Stimulated activated CD4-positive, alpha-beta T cell treated with anti-CD3 and anti-CD28 coated beads, Interleukin-15, amount 100 ng/mL, for 48 hours (primary cell): ENCODE measurements at places on chromosomes 6 and 20.

- DNase-seq = no peak
Observed at GRCh38 chr6:161215876-161216615, 57.8 kb downstream of the AGPAT4 start.

DNA sequence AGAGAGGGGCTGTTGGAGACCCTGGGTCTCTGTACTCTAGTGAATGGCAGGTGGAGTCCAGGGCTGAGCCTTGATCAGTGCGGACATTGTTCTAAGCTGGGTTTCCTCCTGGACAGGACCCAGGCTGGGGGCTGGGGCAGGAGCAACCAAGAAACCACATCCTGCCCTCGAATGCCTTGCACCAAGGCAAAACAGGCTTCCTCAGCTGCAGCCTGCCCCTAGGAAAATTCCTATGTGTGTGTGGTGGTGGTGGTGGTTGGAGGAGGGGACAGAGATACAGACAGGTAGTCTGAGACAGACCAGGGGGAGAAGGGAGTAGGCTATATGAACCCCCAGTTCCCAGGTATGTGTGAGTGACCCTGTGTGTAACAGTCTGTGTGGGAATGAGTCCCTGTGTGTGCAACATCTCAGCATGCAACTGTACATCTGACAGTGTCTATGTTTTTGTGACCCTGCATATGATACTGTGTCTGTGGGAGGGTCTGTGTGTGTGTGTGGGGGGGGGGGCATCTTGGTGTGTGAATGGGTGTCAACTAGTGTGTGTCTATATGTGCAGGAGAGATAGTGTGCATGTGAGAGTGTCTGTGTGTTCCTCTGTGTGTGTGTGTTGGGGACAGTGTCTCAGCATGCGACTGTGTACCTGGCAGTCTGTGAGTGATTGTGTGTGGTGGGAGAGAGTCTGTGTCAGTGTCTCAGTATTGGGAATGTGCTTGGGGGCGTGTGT lies 3.0 kb downstream of the GLP1R start:
- DNase-seq = no peak

DNA sequence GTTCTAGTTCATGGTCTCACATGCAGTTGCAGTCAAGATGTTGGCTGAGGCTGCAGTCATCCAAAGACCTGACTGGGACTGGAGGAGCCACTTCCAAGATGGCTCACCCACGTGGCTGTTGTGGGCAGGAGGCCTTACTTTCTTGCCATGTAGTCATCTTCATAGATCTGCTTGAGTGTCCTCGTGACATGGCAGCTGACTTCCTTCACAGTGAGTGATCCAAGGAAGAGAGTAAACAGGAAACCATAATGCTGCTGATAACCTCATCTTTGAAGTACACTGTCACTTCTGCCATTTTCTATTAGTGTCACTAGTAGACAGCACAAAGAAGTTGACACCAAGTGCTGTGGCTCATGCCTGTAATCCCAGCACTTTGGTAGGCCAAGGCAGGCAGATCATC lies 40.1 kb upstream of the AKIRIN2 start:
- peak; percentile 55 for DNase-seq

GRCh38 chr6:38632490-38632889 lies 7.2 kb downstream of the BTBD9 start:
- DNase-seq = no peak

DNA sequence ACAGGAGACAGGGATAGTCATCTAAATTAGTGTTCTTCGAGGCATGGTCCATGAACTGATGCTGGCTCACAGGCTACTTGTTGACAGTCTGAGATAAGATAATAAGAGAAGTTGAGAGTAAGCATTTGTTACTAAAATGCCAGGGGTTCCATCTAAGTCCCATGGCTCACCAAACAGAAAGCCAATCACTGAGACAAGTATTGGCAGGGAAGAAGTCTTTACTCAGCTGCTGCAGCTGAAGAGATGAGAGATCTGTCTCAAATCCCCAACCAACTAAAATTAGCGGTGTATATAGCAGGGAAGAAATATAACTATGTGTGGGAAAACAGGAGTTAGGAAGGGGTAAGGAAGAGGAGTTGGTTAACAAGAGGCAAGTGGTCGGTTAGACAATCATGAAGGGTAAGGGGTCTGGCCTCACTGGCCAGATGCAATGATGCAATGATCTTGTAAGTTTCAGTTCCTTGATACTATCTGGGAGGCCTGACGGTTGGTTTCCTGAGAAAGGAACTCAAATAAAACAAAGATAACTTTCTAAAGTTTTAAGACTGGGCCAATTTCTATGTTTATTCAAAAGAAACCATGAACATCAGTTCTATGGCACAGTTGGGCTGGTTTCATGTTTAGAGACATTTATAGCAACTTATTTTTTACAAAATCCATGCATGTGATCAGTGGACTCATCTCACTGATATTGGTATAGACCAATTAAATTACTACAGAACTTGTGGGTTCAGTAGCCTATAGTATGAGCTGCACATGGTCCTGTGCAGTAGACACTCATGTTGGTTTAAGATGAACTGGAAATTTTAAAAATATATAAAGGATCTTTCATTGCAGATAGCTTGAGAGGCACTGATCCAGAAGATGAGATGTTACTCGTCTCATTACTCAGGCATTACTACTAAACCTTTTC lies 9.9 kb upstream of the HEBP2 start:
- DNase-seq = no peak

- no peak for DNase-seq
Observed at GRCh38 chr6:115310156-115310555, 750.5 kb downstream of the FRK start.

DNA sequence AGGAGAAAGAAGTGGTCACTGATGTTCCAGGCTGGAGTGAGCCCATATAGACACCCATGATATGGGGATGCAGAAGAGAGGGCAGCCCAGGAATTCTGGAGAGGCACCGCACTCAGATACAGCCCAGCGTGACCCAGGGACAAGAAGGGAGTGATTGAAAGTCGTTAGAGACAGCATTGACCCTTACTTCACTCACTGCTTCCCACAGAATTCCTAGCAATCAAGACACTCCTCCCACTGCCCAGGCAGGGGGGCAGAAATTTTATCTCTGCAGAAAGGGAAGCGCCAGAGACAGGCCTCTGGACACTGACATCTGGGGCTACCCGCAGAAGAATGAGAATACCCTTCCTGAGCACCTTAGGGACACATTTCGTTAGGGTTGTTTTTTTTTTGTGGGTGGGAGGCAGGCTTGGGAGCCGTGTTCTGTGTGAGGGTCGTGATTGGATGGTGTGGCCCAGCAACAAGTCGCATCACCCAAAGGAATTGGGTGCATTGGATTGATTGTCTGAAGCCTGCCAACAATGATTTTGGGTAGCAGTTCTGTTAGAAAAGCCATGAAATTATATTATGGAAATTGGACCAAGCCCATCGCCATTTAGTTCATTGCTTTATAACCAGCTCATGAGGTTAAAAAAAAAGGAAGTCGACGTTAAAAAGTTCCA lies 45.9 kb upstream of the MAP3K4 start:
- DNase-seq = no peak

DNA sequence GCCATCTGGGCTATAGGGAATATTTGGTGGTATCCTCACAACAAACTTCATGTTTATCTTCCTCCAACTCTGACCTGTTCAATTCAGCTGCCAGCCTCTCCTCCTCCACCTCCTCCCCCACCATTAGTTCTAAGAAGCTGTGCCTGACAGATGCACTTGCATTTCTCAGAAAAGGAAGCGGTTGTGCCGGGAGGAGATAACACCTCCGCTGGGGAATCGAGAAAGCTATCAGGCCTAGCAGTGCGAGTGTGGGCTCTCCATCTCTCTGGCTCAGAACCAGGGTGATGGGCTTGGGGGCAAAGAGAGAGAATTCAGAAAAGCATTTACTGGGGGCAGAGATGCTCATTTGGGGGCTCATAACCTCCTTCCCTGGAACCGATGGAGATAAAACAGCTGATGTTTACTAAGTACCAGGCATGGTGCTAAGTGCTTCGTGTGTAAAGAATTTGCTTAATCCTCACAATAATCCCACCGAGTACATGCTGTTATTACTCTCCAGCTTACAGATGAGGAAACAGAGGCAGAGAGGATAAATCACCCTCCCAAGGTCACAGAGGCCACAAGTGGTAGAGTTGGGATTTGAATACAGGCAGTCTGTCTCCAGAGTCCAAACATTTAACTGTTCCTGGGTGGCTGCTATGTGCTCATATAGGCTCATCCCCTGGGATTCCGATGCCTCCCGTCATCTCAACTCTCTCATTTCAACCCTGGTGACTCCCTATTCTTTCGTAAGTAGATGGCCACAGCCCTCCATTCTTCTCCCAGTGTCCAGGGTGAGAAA lies 38.3 kb downstream of the COX4I2 start:
- DNase-seq = peak; percentile 49

DNA sequence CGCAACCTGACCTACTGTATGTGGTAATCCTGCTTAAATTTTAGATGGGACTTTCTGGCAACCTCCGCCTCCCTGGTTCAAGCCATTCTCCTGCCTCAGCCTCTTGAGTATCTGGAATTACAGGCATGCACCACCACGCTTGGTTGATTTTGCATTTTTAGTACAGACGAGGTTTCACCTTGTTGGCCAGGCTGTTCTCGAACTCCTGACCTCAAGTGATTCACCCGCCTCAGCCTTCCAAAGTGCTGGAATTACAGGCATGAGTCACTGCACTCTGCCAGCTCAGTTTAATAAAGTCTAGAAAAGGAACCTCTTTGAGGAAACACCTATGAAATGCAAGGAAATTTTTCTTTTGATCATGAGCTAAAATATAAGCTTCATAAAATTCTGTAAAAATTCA lies 9.0 kb upstream of the PLCB4 start:
- no peak for DNase-seq

DNA sequence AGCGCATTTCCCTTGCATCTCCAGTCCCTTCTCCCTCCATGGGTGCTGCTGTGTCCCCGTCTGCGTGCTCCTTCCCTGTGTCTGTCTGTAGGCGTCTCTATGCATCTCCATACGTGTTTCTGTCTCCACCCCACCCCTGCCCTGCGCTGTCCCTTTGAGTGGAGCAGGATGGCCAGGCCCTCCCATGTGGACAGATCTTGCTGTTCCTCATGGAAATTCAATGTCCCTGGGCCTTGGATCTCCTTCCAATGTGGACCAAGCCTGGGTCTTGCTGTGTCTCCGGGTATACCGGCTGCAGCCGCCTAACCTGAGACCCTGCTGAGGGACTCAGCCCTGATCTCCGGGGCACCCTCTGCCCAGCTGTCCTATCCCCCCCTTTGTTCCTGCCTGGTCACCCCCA lies 172.7 kb downstream of the BMP7 start:
- DNase-seq = no peak

GRCh38 chr6:26532699-26533531 lies 5.3 kb upstream of the HMGN4 start:
- DNase-seq = peak; percentile 86

- DNase-seq = no peak
Observed at GRCh38 chr20:63072991-63073737, 66.4 kb upstream of the BHLHE23 start.

GRCh38 chr6:925656-926213 lies 232.8 kb upstream of the EXOC2 start:
- DNase-seq = no peak

DNA sequence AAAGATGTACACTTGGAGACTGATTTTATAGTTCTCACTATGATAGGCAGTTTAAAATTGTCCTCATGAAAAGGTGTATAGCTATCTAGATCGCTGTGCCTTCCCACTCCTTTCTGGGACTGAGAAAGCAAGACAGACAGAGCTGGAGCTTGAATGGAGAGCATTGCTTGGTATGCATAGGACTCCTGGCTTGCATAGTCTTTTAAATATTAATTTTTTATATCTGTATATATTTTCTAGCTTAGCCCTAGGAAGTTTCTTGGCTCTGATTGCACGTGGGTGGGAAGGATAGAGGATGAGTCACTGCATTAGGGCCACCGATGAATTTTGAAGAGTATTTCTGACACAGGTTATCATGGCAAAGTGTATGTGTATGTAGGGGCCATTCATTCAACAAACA lies 150.0 kb upstream of the SPACA1 start:
- no peak for DNase-seq

GRCh38 chr6:110999634-111000270 lies 17.9 kb downstream of the RPF2 start:
- no peak for DNase-seq

DNA sequence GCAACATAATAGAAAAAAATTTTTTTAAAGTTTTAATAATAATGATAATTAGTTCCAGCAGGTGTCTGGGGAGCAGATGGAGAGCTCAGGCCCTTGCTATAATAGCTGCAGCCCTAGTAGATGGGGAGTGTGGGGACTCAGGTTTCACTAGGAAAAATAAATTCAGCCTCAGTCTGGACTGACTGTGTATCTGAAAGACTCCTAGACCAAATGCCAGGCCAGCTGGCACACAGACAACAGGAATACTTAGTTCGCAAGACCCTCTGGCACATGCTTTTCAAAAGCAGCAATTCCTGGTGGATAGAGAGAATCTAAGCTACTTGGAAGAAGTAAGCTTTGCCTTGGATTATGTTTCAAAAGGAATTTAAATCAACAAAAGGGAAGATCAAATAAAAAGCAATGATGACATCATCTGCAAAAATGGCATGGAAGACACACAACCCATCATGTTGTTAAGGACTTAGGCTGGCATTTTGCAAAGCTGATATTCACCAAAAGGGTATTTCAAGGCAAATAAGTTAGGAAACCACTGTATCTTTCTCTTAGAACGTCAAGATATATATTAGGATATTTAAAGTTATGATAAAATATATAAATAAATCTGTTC lies 107.8 kb downstream of the RNGTT start:
- no peak for DNase-seq

DNA sequence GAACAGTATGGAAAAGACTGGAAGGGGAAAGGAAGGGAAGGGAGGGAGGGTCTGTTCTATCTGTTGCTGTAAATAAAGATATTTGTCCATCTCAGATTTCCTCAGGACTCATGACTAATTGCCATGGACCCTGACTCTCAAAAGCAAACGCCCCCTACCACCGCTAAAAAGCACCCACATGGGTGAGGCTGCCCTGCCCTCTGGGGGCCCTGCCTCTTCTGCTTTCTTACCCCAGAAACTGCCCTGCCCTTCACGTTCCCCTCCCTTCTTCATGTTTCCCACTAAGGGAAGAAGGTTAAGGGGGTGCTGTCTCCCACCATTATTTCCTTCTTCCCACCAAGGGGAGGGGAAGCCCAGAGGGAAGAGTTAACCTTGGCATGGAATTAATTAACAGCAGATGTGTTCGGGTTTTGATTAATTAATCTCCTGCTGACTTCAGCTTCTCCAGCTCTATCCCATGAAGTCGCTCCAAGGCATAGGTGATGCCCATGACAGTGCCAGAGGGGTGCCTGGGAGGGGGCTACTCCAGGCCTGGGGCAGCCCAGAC lies 16.0 kb downstream of the MDFI start:
- DNase-seq = no peak

DNA sequence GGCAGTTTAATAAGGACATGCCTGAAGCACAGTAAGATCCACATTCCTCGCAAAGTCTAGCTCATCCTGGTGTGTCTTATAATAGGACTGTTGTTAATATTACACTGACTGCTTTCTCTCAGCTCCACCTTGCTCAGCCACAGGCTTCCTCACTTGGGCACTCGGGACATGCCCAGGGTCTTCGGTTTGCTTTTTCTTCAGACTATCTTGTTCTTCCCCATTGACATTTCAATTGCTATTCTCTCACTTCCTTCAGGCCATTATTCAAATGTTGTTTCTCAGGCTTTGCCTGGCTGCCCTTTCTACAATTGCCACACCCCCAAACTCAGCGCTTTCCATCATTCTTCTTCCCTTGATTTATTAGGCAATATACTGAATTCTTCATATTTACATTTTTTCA lies 274.8 kb upstream of the RGS17 start:
- DNase-seq = no peak
